ENCODE measurements at places on chromosomes 7 and 10.

GRCh38 chr10:126225672-126226008 is 162.6 kb downstream of the ADAM12 start:
- DNase-seq: no peak

DNA sequence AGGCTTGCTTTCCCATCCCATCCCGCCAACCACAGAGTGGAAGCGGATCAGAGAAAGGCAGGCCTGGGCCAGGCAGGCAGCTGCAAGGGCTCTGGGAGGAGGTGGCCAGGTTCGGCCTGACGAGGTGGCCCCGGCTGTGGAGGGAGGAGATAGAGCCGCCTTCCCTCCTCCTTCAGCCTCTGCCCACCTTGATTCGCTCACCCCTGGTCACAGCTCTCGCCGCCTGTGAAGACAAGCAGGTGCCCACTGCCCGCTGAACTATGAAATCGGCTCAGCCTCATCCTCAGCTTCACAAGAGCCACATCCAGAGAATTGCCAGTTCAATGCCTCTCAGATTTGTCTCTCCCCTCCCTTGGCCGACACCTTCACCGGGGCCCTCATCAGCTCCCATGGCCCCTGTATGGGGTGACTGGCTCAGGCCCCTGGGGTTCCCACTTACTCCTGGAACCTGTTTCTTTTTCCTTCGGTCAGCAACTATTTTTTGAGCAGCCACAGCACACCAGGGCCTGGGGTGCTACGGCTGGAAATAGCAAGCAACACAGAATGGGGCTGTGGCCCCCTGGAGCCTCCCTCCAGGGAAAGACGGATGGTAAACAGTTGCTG is 80.0 kb upstream of the CHST15 start:
- no peak for DNase-seq

DNA sequence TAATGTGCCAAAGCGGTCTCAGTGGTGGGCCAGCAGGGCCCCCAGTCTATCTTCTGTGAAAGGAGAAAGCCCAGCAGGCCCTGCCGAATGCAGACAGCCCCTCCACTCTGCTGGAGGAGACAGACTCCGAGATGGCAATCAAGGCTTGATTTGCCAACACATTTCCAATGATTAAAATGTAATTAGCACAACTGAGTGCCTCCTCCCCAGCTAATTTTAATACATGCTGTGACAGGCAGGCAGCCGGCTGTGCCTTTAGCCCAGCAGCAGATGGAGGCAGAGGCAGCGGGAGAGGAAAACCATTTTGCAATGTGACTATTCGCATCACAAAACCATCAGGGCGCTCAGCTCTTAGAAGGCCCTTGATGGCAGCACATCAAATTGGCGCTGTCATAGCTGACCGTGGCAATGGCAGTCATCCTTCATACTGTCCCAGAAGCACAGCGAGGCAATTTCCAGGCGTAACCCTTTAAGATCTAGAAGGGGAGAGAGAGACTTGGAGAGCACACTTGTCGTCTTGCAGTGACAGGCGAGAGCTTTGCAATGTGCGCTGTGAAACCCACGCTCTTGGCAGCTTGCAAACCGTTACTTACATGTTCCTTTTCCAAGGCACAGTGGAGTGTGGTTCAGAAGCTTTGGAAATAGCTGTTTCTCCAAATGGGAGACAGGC is 714.8 kb upstream of the GALNT17 start:
- peak; percentile 15 for DNase-seq

GRCh38 chr10:3197348-3198003 is 24.9 kb upstream of the PITRM1 start:
- peak; percentile 76 for DNase-seq

- no peak for DNase-seq
Measured at GRCh38 chr10:49373361-49373760, 22.5 kb downstream of the DRGX start.

DNA sequence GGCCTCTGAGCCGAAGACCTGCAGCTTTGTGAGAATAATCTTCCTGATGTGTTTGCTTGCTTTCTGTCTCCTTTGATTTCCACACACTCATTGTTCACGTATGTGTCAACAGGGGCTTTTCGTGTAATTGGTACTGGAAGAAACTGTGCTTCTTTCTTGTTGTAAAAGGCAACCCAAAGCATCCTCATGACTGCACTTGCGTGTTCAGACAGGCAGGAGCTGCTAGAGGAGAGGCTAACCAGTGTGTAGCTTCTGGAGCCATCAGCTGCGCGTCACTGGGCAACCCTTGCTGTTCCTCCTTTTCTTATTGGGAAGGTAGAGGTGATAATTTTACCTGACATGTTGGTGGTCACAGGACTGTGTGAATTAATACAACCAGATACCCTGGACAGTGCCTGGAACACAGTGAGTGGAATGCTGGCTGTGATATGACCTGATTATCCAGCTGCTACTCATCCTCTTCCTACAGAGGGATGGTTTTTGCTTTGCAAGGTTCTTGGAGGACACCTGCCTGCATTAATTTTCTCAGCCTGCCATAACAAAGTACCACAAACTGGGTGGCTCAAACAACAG is 213.0 kb downstream of the ABCA13 start:
- DNase-seq: no peak

DNA sequence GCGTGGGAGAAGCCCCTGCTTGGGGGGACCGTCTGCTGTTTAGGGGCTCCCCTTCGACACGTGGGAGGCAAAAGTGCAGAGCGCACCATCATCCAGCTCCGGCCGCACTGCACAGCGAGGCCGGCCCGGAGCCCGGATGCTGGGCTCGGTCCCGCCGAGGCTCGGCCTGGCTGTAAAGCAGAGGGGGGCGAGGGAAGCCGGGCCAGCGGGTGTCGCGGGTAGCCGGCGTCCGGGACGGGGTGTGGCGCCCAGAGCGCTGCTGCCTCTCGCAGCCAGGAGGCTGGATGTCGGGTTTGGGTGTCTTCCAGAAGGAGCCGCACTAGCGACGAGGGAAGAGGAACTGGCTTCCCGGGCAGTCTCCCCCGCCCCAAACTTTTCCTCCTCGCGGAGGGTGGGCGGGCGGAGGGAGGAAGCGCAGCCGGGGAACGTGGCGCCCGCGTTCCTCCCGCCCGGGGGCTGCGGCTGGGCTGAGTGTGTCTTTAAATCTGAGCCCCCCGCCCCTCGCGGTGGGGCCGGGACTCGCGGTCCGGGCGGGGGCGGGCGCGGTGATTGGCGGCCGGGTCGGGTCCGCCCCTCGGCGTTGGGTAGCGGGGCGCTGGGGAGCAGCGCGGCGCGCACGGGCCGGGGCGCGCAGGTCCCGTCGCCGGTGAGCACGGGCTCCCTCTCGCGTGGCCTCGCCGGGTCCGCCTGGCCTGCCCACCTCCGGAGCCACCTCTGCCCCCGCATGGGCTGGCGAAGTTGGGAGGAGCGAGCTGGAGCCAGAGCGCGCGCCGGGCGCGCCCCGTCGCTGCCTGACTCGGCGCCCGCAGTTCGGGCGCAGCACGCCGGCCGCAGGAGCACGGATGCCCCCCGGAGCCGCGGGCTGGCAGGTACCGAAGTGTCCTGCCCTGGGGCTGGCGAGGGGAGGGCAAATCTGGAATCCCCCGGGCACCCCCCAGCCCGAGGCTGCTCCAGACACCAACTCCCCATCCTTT is at the start of gene PALD1:
TSS of gene PALD1 (plus strand) at position 577 of the 974 bp plus-strand sequence. CDS start 47,185 bp downstream, outside the sequence.
- DNase-seq: peak; percentile 55

- DNase-seq: peak; percentile 20
Measured at GRCh38 chr7:109844362-109844761, 1246.6 kb upstream of the LRRN3 start.

DNA sequence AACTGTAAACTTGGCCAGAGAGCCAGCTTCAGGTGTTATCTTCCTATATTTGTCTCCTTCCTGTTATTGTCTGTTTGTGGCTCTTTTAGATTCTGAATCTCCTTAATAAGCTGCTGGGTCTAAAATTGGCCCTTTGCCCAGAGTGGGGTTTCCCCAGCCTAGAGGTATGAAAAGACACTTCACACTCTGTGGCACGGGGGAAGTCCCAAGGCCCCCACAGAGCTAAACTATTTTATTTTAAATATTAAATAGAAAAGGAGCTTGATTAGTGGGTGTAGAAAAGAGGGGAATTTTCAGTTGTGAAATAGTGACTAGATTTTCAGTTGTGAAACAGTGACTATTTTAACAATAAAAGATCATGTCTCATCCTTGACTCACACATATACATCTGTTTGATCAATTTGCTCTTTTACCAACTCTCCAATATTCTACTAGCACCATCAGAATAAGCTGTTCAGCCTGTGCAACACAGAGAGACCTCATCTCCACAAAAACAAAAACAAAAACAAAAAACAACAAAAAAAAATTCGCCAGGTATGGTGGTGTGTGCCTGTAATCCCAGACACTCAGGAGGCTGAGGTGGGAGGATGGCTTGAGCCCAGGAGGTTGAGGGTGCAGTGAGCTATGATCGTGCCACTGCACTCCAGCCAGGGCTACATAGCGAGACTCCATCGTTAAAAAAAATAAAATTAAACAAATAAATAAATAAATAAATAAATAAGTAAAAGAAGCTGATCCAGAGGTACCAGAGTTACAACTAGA is 24.9 kb upstream of the ADO start:
- no peak for DNase-seq

DNA sequence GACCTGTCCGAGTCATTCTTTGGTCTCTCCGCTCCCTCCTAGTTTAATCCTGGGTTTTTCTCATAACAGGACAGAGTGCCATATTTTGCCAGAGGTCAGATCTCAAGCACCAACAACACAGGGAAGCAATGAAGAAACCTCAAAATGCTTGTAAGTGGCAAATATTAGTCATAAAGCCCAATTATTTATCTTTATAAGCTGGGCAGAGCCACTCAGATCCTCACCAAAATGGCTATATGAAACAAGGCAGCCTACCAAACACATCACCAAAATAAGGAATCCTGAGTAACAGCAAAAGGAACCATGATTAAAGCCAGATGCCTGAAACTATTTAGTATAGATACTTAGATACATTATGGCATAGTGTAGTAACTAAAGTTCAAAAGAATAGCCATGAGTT is 4.7 kb downstream of the ECD start:
- no peak for DNase-seq

DNA sequence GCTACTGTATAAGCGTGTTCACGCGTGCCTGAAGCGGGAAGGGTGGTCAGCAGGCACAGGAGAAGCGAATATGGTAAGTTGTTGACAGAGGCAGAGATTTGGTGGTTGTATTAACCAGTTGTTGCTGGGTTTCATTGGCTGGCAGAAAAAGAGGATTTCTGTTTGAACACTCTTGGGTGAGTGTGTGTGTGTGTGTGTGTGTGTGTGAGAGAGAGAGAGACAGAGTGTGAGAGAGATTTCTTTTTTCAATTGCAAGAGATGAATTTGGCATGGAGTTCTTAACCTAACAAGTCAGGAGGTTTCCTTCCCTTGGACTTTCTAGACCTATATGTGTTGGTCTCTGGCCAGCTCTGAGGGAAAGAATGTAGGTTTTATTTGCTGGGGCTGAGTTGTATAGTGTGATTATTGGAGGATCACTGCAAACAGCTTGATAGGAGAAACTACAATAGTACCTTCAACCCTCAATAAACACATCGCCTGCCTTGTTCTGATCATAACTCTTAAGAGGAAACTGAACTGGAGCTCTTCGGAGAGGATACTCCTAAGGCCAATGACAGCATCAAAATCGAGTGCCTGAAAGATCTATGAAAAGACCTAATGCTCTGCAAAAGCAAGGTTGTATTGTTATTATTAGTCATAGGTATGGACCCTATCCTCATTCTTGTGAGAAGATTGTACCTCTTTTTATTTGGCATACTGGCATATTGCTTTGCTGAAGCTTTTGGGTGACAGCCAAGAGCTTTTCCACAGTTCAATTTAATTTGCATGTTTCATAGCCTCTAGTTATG is 1.2 kb downstream of the MCU start:
- no peak for DNase-seq

Measured in WERI-Rb-1 (cell line).